ENCODE measurements at places on chromosomes 2 and 18.

- no peak for DNase-seq
Measured at GRCh38 chr18:80246445-80247392, 595 bp downstream of the PARD6G start.

DNA sequence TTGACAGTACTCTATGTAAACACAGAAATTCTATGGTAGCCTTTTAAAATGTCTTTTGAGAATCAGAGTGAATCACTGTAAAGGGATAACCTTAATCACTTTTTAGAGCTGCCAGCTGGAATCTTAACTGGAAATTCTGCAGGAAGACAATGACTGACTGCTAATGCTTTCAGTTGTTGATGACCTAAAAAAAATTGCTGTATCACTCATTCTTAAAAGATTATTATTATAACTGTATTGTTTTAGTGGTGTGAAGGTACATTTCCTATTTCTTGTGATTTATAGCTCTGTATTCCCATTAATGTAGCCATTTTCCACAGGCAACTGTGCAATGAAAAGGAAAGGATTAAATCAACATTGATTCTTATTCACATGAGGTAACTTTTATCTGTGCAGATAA lies 260.5 kb downstream of the CALCRL start:
- no peak for DNase-seq

DNA sequence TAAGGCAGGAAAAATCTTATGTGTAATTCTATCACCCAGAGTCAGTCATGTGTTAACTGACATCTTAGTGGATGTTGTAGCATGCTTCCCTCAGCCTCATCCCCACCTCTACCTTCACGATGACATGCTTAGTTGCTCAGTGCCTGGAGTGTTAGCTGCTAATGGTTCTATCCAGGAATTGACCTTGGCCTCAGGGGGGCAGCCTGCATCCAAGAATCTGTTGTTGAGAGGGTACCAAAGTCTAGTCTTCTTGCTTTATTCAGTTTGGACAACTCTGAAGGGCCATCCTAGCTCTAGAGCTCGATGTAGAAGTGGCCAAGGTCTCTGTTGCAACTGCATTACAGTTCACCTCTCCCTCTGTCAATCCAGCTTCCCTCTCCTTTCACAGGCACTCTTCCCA lies 61.2 kb downstream of the ACYP2 start:
- DNase-seq: peak; percentile 5

DNA sequence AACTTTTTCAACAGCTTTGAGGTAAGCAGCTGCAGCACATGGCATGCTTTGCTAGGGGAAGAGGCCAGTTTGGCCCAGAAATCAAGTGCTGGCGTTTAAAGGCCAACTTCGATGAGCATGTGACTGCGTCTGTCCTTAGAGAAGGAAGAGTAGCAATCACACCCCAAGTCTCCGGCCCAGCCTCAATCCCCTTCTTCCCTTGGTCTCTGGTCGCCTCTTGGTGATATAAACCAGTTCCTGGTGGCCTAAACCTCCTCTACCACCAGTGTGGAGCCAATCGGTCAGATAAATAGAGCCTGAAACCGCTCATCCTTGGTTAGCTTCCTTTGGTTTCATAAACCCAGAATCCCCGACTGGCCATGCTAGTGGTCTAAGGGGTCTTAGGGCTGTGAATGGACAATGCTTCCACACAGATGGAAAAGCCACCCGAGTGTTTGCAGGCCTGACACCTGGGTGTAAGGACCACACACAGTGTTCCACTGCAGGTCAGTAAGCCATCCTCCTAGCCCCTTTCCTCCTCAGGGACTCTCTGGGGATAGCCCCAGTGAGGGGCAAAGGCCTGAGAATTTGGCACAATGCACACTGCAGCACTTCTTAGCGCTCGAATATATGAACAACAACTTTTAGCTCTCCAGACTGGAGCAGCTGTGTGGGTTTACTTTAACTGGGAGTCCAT lies 23.0 kb upstream of the COX7A2L start:
- no peak for DNase-seq

DNA sequence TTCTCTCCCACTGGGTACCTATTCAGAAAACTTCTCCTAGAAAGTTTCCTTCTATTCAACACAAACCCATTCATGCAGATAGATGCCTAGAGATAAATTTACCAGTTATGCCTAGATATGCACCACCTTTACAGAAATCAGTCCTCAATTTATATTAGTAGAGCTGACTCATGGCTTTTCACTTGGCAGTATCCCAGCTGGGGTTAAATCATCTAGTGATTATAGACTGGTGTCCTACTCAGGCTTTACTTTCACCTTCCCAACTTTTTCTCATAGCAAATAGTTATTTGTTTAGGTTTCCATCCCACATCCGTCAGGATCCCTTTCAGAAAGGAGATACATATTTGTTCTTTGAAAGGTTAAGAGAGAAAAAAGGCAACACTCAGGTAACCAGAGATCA lies 124.5 kb downstream of the AQP4 start:
- no peak for DNase-seq

DNA sequence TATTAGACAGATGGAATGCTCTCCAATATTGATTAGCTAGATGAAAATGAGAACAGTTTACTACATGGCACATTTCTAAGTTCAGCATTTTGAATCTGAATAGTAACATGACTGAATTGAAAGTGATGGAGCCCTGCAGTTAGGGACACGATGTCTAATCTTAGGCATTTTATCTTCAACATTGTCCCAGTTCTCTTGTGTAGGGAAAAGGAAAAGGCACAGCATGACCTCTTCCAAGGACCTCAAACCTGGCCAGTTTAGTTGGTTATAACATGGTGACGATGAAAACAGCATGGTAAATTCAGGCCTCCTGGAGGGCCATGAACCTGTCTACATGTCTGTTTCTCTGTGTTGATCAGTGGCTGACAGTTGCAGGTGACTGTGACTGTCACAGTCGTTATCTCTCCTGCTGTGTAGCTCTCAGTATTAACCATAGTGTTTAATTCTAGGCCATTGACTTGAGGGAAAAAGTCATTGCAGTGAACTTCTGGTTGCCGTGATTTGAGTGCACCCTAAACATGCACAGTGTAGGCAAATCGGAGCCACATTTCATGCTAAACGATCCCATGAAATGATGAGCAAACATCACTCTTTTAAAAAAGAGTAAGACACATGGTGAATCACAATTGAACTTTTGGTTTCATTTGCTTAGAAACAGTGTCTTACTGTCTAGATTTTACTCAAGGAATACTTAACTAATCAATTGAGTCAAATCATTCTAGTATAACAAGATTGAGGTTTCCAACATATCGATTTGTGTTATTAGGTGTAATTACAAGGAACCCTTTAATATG lies 129.7 kb downstream of the PHLPP1 start:
- DNase-seq: no peak

DNA sequence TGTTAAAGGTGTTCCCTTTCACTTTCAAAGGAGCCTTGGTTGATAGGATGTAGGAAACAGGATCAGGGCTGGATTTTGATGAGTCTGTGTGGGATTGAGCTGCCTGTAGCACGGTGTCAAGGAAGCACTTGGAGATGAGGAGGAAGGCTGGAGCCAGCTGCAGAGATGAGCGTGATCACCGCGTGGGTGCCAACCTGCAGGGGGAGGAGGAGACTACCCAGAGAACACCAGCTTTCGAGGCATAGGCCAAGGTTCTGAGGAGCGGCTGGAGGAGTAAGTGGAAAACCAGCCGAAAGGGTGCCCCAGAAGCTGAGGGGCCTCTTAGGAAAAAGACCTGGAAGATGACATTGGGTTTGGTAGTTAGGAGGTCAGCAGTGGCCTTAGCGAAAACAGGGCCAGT lies 64.2 kb downstream of the TGOLN2 start:
- no peak for DNase-seq

DNA sequence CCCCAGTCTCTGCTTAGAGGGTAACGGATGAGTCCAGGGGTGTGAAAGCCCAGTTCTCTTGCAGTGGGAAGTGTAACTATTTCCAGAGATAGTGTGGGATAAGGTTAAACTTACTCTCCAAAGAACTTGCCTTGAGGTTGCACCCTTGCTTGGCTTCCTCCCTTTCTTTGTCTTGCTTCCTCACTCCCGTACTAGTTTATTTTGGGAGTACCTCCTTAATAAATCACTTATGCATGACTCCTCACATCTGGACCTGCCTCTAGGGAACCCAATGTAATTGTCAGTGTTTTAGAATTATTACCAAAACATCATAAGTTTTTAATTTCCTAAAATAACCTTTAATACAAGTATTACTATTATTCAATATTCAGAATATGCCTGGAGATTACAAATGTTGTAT lies 35.2 kb downstream of the CPO start:
- DNase-seq: no peak

DNA sequence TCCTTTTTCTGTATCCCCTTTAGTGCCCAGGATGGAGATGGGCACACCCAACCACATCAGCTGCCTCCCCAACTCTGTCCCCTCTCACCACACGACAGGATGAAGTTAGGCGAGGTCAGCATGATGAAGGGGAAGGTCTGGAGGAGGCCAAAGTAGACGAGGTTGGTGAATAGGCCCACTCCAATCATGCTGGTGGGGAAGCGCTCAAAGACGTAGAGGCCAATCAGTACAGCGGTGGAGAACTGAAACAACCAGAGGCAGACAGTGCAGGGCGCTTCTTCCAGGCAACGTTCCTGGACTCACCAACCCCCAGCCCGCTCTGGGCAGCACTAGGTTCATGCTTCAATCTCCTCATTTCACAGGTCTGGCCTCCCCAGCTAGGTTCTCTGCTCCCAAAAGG lies 2.9 kb downstream of the TEX261 start:
- no peak for DNase-seq

GRCh38 chr2:29480426-29480825 lies 365.2 kb downstream of the CLIP4 start:
- DNase-seq: no peak

GRCh38 chr2:100862081-100862480 lies 42.1 kb downstream of the NPAS2 start:
- DNase-seq: no peak

GRCh38 chr2:211946960-211947359 lies 591.6 kb downstream of the ERBB4 start:
- DNase-seq: no peak

DNA sequence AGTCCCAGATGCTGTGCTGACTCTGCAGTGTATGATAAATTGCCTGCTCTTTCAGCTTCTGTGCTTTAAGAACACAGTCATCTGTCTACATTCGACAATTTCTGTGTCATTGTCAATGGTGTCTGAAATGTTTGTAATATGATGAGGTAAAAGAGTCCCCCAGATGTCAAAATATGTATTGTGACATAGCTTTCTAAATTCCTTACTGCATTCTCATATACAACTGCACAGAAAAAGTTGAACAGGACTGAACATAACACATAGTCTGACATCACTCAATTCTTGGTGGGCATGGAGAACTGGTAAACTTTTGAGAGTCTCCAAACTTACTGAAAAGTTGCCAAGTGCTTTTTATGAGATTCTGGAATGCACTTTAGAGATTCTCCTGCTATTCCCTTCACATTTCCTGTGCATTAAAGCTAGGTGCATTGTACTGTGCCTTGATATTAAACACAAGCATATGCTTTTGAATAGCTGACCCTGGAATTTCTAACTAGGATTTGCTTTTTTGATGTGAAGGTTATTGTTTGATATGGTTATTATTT lies 48.1 kb upstream of the ARHGAP28 start:
- no peak for DNase-seq

- peak; percentile 20 for DNase-seq
Measured at GRCh38 chr2:29662861-29663260, 258.5 kb downstream of the ALK start.

DNA sequence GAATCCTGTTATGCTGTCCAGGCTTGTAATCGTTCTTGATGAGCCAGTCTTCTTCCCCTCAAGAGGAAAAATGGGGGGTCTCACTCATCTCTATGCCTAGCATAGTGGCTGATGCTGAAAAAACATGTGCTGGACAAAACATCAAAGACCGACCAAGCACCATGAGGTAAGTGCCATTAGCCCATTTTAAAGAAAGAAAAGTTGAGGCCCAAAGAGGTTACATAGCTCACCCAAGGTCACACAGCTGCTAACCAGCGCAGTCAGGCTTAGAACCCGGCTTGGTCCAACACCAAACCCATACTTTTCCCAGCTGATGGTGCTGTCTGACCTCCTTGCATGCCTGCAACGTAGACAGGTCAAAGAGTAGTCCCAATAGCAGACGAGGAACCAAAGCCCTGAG lies 156.4 kb downstream of the INHBB start:
- no peak for DNase-seq

Data from skeletal muscle cell (primary cell).